ENCODE measurements at places on chromosomes 5 and 9.

DNA sequence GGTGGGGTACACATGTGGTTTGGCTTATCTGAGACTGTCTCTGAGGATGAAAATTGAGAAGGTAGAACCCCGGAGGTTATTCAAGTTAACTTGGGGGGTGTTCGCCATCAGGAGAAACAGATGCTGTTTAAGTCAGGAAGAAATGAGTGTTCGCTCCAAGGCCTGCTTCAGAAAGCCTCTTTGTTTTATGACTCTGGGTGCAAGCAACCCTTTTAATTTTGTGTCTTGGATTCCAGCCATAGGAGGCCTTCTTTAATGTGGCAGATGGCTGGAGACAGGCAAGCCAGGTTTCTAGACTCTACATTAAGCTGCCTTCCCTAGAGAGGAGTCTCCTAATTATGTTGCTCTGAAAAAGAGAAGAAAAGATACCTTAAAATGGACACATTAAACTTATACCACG, 4.2 kb upstream of the SMAD5 start:
- DNase-seq, result no peak

- peak; percentile 54 for DNase-seq
Measured at GRCh38 chr9:82593501-82593900, 469.4 kb downstream of the RASEF start.

DNA sequence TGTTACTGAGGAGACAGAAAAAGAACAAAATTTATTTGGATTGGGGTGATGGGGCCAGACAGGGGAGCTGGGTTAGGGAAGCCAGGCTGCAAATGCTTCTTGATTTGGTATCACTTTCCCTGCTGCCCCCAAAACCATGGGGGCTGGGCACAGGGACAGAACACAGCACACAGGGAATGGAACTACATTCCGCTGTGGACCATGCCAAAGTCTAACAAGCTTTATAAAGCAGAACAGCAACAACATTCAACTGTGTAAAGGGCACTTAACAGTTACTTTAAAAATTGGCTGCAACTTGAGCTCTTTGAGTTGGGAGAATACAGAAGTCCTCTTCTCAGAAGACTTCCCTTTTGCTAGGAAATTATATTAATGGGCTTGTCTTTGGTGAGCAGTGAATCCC, 23.8 kb downstream of the C5orf58 start:
- DNase-seq, result no peak

DNA sequence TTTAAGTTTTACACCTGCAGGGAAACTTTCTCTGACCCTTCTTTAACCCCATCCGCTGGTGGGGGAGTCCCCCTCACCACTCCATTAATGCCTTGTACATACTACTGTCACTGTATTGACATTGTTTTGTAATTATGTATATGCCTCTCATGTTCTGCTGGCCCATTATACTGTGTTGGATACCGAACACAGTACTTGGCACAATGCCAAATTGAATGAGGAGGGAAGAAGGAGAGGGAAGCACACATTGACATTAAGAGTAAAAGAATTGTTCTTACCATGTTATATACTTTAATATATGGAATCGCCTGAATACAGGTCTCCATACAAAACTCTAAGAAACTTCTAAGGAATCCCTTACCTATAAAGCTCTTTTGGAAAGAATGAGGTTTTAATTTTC, 73.6 kb upstream of the GRHPR start:
- no peak for DNase-seq

GRCh38 chr5:135891268-135891667, 4.4 kb downstream of the IL9 start:
- no peak for DNase-seq

DNA sequence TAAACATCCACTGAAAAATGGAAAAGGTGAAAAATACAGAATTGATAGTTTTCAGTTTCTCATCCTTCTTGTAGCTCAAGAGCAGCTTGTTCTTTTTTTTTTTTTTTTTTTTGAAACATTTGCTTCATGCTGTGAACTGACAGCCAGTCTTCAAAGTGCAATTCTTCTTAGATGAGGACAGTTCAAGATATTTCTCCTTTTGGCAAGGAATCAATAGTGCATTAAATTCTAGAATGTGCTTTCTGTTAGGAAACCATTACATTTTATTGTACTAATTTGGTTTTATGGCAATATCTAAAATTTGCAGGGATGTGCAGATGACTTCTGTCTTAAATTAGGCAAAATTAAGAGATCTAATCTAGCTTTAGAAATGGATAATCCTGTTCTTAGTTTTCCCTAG, 969.3 kb upstream of the ACO1 start:
- DNase-seq, result no peak

DNA sequence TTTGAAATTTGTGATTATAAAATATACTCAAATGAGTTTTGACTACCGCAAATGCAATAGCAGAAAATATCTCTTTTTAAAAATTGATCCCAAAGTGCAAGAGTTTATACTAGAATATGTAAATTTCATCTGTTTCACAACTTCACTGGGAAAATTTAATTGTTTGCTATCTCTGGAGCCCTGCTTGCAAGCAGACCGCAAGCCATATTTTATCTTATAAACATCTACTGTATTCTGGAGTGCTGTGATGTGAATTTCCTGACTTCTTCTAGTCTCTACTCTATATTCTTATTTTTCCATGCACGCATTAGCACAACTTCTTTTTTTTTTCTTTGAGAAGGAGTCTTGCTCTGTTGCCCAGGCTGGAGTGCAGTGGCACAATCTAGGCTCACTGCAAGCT, 98.7 kb downstream of the DROSHA start:
- DNase-seq, result no peak

- no peak for DNase-seq
Measured at GRCh38 chr5:96492459-96493047, 59.5 kb upstream of the PCSK1 start.

GRCh38 chr5:60036192-60036938, 142.8 kb upstream of the PDE4D start:
- no peak for DNase-seq

GRCh38 chr5:151189151-151189550, 31.6 kb upstream of the ANXA6 start:
- no peak for DNase-seq

- DNase-seq, result peak; percentile 73
Measured at GRCh38 chr5:169706758-169707450, 69.8 kb downstream of the DOCK2 start.

DNA sequence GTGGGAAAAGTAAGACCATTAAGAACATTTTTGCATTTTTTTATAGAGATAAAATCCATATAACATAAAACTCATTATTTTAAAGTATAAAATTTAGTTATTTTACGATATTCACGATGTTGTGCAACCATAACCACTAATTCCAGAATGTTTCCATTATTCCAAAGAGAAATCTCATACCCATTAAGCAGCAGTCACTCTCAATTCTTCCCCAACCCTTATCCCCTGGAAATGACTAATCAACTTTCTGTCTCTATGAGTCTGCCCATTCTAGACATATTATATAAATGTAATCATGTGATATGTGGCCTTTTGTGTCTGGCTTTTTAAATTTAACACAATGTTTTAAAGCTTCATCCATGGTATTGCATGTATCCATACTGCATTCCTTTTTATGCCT, 115.6 kb upstream of the ADAMTSL1 start:
- peak; percentile 64 for DNase-seq
